ENCODE measurements at places on chromosomes 3 and 15.

DNA sequence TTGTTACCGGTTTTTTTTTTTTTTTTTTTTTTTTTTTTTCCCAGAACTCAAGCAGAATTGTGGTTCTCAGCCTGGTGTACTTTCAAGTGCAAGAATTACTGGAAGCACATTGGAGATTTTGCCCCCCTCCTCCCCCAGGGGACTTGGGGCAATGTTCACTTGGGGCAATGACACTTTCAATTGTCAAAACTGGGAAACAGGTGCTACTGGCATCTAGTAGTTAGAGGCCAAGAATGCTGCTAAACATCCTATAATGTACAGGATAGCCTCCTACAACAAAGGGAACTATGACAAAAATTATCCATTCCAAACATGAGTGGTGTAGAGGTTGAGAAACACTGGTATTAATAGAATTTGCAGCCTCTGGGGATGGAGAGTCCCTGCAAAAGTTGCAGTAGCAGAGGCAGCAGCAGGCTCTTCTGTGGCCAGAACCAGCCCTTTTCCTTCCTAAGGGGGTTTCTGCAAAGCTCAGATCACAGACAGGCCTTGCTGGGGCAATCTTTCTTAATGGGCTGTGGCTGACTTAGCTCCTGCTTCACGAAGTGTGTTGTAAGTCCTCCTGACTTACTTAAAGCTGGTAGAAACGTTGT is 144.3 kb upstream of the MRPS22 start:
- DNase-seq, result no peak

DNA sequence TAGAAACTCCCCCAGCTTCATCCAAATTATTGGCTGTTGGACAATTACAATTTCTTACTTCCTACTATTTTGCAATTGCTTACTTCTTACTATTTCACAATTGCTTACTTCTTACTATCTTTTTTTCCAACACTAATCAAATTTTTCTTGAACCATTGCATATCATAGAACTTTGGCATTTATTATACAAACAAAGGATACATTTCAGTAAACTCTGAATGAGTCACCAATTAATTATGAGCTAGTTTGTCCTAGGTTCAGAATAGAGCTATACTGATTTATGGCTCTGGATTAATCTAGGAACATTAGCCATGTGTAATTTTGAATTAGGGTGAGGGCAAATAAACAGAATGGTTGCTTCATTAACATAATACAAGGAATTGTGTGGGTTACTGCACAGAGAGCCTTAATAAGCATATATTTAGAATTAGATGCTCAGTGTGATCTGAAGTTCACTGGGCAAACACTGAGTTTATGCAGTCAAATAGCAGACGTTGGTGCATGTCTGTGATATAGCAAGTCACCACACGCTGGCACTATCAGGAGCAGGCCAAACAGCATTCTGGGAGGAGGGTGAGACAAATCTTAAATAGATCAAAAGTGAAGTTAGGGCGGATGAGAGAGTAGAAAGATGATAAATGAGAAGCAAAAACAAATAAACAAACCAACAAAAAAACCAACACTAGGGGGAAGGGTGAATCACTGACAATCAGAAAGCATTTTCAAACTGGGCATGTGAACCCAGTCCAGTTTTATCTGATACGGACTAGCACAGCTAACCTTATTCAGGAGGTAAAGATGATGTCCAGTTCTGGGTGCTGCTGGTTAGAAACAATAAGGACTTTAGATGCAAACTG is 21.5 kb downstream of the GABRR3 start:
- DNase-seq, result no peak

DNA sequence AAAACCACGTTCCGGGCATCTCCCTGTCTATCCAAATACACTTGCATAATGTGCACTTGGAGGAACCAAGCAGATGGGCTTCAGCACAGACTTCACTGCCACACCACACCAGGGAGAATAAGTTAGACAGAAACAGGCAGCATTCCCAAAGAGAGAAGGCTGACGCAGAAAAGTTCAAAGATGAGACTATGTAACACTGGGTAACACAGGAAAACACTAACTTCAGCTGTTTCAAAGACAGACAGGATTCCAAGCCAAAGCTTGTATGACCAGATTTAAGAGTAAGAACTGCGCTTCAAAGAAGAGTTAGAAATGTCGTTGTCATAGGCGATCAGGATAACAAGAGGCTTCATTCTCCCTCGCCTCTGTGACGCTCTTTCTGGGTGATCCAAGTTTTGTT is 19.9 kb downstream of the SLC51A start:
- DNase-seq, result no peak

- peak; percentile 37 for DNase-seq
These were observed at the start of gene OCA2 for GRCh38 chr15:28098766-28099554. Gene OCA2, minus strand, starts transcription at chr15:28099315. Its CDS starts 17,441 bp downstream, at chr15:28081874.

- no peak for DNase-seq
These were observed 331.8 kb upstream of the ARHGEF26 start for GRCh38 chr3:153789380-153789779.

DNA sequence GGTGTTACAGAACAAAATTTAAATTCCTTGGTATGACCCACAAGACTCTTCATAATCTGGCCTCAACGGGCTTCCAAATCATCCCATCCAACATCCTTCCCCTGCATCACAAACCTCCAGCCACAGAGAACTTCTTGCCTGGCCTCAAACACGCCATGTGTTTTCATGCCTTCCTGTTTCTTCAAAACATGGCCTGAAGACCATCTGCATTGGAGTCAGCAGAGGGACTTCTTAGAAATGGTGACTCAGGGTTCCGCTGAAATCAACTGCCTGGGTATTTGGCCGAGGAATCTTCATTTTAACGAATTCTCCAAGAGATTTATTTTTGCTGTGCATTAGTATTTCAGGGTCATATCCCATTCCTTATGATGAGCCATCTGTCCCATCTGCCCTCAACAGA is 138.1 kb upstream of the RAP2B start:
- DNase-seq, result no peak

DNA sequence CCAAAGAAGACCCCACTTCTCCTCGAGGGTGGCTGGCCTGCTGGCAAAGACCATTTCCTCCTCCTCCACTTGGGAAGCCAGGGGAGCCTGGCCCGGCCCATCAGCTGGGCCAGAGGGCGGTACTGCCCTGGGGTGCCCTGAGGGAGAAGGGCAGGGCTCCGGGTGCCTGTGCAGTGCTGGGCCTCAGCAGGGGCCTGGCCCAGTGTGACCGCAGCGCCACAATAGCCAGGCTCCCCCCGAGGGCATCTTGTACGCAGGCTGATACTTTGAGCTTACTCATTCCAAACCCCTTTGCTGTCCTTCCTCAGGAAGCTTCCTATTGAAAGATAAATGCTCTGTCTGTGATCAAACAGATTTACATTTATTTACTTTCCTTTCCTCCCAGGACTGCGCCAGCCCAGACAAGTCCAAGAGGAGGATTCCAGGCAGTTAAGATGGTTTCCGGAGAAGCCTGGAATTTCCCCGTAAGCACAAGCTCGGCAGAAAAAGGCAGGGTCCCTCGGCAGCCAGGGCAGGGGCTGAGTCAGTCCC is 240.1 kb downstream of the XXYLT1 start:
- no peak for DNase-seq

DNA sequence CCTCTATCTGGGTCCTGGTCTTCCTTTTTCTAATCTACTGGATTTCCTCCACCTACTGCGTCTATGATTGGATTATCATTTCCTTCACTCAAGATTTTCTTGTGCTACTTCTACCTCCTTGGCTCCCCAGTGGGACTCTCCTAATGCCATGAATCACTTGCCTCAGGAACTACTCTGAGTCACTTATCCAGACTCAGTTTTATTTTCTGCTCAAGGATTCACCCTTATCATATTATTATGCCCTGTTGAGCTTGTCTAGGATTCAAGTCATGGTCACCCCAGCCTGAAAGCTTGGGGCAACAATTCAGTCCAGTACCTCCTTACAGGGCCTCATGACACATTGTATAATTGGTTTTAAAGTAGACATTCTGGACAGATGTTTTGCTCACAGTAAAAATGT is 968.1 kb downstream of the ROBO1 start:
- no peak for DNase-seq

DNA sequence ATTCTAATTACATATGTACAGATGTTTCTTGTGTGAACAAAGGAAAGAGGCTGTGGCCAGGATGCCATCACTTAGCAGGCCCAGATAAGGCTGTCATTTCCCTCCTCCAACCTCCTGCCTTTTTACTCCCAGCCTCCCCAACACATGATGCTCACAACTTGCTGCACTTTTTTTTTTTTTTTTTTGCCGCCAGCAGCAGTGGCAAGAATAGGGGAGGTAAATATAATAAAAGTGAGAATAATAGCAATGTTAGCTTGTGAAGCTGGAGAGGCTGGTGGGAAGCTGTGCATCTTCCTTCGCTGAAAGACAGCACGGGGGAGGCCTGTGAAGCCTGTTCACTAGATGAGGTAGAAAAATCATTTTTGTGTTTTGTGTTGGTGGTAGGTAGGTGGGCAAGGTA is 42.5 kb upstream of the MYO5C start:
- no peak for DNase-seq

- no peak for DNase-seq
These were observed 946.8 kb downstream of the OTOL1 start for GRCh38 chr3:162443376-162443775.

Data from activated CD4-positive, alpha-beta T cell treated with anti-CD3 and anti-CD28 coated beads, Interleukin-2, amount 50 U/mL, for 4 hours (primary cell).